ENCODE measurements at places on chromosomes 12 and 14. TPM values are rescaled to one million over a fixed set of nuclear protein-coding genes. Genes with fewer than 3 reads are reported as not detected.

DNA sequence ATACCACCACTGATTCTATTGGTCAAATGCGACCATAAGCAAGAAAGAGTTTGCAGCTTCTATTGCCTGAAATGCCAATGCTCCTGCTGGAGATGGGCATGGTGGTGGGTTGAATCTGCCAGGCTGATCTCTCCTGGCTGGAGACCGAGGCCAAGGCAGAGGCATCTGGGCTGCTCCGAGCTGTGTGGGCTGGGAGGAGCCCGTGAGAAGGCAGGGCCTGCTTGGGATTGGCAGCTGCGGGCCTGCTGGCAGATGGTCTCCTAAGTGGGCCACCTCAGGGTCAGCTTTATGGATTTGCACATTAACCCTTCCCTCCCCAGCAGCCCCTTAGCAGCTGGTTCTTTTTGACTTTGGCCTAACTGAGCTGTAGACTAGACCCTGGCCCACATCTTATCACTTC lies 25.4 kb downstream of the SRRM4 start:
- no peak for ATAC-seq

DNA sequence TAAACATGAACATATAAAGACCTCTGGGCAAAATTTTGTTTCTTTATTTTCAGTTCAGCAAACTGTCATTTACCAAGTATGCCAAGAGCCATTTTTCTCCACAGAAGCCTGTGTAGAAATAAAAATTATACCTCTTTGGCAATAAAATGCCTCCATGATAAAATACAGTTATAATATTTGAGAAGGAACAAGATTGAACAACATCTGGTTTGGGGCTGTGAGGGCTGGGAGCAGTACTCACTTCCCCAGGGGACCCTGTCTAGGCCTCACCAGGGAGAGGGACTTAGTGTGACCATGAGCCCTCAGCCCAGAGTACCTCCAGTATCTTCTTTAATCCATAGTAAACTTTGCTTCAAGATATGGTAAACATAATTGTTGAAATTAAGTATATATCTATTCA lies 65.1 kb downstream of the DAAM1 start:
- ATAC-seq, result no peak

- no peak for ATAC-seq
Observed at GRCh38 chr12:121926874-121927706, 8.7 kb downstream of the CFAP251 start.

- no peak for ATAC-seq
Observed at GRCh38 chr12:111112311-111113098, 192.1 kb upstream of the MYL2 start.

- peak; percentile 98 for ATAC-seq
Observed at GRCh38 chr12:4251216-4251891, 22.2 kb upstream of the CCND2 start.

- ATAC-seq, result no peak
Observed at GRCh38 chr12:14614704-14615121, 47.0 kb upstream of the PLBD1 start.

GRCh38 chr12:2752676-2753371 lies 41.9 kb upstream of the FKBP4 start:
- peak; percentile 80 for ATAC-seq

DNA sequence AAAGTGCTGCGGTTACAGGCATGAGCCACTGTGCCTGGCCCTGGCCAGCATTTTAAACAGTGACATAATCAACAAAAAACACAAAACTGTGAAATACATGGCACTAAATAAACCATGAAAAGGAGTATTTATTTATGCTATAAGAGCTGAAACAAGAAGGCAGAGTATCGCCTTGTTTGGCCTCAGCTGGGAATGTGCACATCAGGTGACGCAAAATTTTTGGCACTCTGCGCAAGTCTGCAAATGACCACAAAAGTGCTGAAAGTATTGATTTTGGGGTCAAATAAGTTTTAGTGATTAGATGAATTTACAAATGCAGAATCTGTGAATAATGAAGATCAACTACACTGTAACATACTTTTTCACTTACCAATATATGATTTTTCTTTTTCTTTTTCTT lies 36.6 kb upstream of the NFKBIA start:
- ATAC-seq, result no peak

The BDKRB1 gene
- not detected for total RNA-seq
